ENCODE measurements at places on chromosomes 3 and 15.

DNA sequence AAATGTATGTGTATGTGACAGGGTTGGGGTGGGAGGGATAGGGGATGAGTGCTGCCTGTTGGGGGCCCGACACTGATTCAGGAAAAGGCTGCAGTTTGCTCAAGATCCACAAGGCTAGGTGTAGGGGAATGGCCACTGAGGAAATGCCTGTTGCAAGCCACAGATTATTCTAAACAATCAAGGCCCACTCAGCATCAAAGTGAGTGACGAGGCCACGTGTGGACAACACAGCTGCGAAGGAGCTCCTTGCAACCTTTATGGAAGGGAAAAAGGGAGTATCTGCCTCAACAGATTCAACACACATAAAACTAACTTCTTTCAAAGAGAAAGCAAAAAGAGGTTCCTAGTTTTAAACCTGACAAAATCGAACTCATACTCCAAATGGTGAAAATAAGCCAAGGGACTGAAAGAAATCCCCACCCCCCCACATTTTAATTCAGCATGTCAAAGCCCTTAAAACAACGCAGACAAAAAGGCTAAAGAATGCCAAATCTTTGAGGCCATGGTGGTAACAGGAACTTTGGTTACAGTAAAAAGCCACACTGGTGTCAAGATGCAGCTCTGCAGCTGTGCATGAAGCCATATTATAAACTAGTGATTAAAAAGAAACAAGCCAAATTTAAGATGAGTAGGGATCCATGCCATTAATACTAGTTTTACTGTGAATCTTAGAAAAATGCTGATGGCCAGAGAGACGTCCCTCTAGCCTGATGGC lies 3.6 kb downstream of the POLG start:
- no peak for DNase-seq

- DNase-seq: no peak
Observed at GRCh38 chr3:127289706-127290575, 2.1 kb upstream of the PRR20G start.

DNA sequence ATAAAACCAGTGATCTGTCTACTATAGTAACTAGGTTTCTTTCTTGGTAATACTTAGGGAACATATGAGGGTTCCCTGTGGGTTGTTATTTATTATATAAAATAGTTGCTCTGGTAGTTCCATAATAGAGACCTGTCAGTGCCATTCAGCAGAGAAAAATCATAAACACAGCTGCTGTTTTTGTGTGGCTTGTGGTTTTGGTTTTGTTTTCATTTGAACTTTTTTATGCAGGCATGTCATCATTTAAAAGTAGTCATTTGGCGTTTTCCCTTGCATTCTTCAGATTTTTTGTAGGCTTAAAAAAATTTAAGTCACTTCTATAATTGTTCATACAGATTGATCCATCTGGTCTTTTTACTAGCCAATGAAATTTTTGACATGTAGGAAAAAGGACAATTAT lies 47.9 kb downstream of the PIK3CA start:
- no peak for DNase-seq

GRCh38 chr3:50599716-50600118 lies 11.9 kb downstream of the CISH start:
- DNase-seq: no peak

DNA sequence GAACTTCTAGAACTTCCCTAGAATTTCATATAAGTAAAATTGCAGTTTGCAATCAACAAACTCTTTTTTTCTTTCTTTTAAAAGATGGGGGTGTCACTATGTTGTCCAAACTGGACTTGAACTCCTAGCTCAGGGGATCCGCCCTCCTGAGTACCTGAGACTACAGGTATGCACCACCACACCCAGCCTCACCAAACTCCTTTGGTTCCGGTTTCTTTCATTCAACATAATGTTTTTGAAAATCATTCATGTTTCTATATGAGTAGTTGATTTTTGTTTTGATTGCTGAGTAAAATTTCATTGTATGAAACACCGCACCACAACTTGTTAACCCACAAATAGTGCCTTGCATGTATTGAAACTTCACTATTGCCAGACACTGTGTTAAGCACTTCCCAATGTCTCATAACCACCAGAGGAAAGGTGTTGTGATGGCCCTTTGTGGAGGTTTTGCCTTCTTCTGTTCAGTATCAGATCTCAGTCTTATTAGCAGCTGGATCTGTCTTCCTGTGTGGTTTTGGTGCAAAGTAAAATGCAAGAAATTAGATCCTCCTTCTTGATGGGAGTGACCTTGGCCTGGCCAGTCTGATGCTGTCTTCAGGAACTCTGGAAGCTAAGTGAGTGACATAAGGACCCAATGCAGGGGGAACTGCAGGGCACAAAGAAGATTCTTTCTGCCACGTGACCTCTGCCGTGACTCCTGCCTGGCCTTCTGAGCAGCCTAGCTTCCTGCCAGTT lies 78.8 kb upstream of the UBE2E1 start:
- no peak for DNase-seq

DNA sequence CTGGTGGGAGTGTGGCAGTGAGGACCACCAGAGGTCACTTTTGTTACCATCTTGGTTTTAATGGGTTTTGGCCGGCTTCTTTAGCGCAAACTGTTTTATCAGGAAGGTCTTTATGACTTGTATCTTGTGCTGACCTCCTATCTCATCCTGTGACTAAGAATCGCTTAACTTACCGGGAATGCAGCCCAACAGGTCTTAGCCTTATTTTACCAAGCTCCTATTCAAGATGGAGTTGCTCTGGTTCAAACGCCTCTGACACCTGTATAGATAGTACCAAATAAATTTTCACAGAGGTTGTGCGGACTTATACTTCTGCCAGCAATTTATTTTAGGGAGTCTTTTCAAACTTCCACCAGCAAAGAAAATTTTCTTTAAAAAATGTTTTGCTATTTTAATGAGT lies 13.6 kb upstream of the SLCO3A1 start:
- DNase-seq: no peak

GRCh38 chr3:6523043-6523442 lies 337.9 kb upstream of the GRM7 start:
- DNase-seq: no peak

Data from hematopoietic multipotent progenitor cell (in vitro differentiated cells).